Activated CD4-positive, alpha-beta memory T cell treated with anti-CD3 and anti-CD28 coated beads, Interleukin-2, amount 10 ng/mL, durations not matched to agents 7 days and 5 days (primary cell): ENCODE measurements at places on chromosomes 11 and 22. TPM values are rescaled to one million over a fixed set of nuclear protein-coding genes. Genes with fewer than 3 reads are reported as not detected.

SCGB1C1 gene
- not detected for total RNA-seq

POU2AF2 gene
- total RNA-seq = not detected

EHF gene
- not detected for total RNA-seq

PGA5 gene
- not detected for total RNA-seq

DNA sequence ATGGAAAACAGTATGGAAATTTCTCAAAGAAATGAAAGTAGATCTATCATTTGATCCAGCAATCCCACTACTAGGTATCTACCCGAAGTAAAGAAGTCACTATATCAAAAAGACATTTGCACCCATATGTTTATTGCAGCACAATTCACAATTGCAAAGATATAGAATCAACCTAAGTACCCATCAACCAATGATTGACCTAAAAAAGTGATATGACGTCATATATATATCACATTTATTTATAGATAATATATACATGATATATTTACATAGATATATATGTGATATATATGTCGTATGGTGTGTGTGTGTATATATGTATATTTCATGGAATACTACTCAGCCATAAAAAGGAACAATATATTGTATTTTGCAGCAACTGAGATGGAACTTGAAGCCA, 188.3 kb upstream of the ARHGAP42 start:
- DNase-seq = no peak
- H3K27me3 ChIP-seq = no peaks in the 10 kb centered on the region
- H3K27ac ChIP-seq = no peak overlapping the region

GRCh38 chr11:117520201-117520600, 192.5 kb downstream of the CEP164 start:
- H3K4me1 ChIP-seq = no peaks in the 10 kb centered on the region
- no peaks in the 10 kb centered on the region for H3K36me3 ChIP-seq
- H3K27me3 ChIP-seq = no peaks in the 10 kb centered on the region
- H3K4me3 ChIP-seq = no peak overlapping the region
- DNase-seq = no peak
- no peak overlapping the region for H3K27ac ChIP-seq

DNA sequence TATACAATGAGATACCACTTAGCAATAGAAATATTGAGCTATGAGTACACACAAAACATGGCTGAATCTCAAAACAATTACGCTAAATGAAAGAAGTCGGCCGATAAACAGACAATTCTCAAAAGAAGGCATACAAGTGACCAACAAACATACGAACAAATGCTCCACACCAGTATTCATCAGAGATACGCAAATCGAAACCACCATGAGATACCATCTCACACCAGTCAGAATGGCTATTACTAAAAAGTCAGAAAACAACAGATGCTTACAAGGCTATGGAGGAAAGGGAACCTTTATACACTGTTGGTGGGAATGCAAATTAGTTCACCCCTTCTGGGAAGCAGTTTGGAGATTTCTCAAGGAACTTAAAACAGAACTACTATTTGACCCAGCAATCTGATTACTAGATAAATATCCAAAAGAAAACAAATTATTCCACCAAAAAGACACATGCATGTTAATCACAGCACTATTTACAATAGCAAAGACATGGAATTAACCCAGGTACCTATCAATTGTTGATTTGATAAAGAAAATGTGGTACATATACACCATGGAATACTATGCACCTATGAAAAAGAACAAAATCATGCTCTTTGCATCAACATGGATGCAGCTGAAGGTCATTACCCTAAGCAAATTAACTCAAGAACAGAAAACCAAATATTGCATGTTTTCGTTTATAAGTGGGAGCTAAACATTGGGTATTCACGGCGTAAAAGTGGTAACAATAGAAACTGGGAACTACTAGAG, 90.9 kb upstream of the GRAMD1B start:
- peaks cover 4% of the 10 kb centered on the region for H3K4me1 ChIP-seq
- peaks cover 3% of the 10 kb centered on the region for H3K36me3 ChIP-seq
- DNase-seq = no peak
- H3K4me3 ChIP-seq = no peak overlapping the region
- no peak overlapping the region for H3K27ac ChIP-seq

- no peak overlapping the region for H3K4me3 ChIP-seq
- no peaks in the 10 kb centered on the region for H3K27me3 ChIP-seq
- H3K27ac ChIP-seq = no peak overlapping the region
Observed at GRCh38 chr22:37973271-37974170, 10.8 kb downstream of the SOX10 start.

DNA sequence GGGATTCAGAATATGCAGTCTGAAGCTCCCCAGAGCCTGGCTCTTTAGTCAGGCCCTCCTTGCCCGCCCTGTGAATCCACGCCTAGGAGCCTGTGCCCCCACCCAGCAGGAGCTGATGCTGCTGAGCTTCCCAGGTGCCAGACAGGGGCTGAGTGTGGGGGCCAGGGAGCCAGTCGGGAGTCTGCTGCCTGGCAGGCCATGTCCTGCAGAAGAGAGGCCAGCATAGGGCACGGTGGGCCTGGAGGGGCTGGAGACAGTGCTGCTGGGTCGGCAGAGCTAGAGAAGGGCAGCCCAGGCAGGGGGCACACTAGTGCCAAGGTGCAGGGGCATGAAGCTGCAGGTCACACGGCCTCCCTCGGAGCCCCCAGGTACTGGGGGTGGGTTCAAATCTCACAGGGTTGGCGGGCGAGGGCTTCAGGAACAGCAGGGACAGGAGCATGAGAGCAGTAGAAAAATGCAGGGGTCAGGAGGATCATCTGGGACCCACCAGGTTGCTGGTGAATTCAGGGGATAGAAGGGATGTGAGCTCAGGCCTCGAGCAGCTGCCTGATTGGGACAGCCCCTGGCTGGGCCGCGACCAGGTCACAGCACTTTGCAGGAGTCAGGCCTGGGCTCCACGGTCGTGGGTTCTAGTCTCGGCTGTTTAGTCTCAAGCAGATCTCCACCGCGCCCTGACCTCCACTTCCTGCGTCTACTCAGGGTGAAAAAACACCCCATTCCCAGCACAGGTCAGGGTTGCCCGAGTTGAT, 4.1 kb upstream of the SEPTIN5 start:
- no peaks in the 10 kb centered on the region for H3K36me3 ChIP-seq
- peaks cover 21% of the 10 kb centered on the region for H3K27me3 ChIP-seq
- no peak overlapping the region for H3K4me3 ChIP-seq
- no peak overlapping the region for H3K27ac ChIP-seq

DNA sequence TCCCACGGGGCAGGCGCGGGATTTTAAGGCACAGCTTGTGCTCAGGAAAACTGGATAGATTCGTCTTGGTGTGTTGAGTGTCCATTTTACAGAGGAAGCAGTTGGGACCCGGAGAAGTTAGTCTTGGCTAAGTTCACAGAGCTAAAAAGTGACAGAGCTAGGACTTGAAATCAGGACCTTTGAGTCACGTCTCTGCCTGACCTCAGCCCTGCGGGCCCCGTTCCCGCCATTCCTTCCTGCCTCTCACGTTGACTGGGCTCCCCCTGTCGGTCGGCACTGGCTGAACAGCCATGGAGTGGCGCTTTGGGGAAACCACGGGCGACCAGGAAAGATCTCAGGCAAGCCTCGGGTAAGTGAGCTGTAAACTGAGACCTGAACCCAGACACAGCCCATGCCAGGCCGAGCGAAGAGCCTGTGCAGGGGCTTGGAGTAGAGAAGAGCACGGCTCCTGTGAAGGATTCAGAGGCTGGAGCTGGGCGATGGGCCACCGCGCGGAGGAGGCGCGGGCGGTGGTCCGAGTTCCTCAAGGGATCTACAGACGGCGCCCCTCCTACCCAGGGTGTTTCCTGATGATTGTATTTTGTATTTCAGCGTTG, 54.1 kb downstream of the WNT11 start:
- no peak overlapping the region for H3K27ac ChIP-seq
- H3K4me3 ChIP-seq = peak overlapping the region; percentile 59
- H3K27me3 ChIP-seq = peaks cover 37% of the 10 kb centered on the region
- H3K36me3 ChIP-seq = no peaks in the 10 kb centered on the region

GRCh38 chr22:38751422-38752346, 4.1 kb downstream of the SUN2 start:
- H3K27ac ChIP-seq = peak overlapping the region; percentile 100
- peaks cover 81% of the 10 kb centered on the region for H3K36me3 ChIP-seq
- H3K27me3 ChIP-seq = no peaks in the 10 kb centered on the region
- peak; percentile 89 for DNase-seq
- H3K4me1 ChIP-seq = peaks cover 55% of the 10 kb centered on the region

GRCh38 chr11:95123556-95123955, 33.9 kb downstream of the ENDOD1 start:
- no peak overlapping the region for H3K27ac ChIP-seq
- peaks cover 8% of the 10 kb centered on the region for H3K4me1 ChIP-seq
- no peak for DNase-seq
- no peaks in the 10 kb centered on the region for H3K27me3 ChIP-seq

DNA sequence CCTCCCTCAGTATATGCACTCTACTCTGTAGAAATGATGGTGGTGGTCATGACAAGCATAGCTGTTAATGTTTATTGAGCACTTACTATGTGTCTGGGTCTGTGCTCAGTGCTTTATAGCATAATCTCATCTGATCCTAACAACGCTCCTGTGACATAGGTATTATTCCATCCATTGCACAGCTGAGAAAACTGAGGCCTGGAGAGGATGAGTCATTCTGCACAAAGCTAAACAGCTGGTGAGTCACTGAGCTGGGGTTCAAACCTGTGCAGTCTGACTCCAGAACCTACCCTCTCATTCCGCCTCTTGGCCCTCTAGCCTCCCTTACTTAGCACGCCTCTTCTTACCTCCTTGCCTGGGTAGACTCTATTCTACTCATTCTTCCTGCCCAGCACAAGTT, 41.7 kb downstream of the PRDM11 start:
- DNase-seq = no peak
- H3K4me1 ChIP-seq = no peaks in the 10 kb centered on the region
- no peak overlapping the region for H3K4me3 ChIP-seq
- no peaks in the 10 kb centered on the region for H3K36me3 ChIP-seq
- H3K27me3 ChIP-seq = no peaks in the 10 kb centered on the region
- H3K27ac ChIP-seq = no peak overlapping the region

- no peaks in the 10 kb centered on the region for H3K36me3 ChIP-seq
- H3K4me3 ChIP-seq = no peak overlapping the region
- no peaks in the 10 kb centered on the region for H3K4me1 ChIP-seq
Observed at GRCh38 chr11:44498089-44498871, 67.2 kb upstream of the CD82 start.

DNA sequence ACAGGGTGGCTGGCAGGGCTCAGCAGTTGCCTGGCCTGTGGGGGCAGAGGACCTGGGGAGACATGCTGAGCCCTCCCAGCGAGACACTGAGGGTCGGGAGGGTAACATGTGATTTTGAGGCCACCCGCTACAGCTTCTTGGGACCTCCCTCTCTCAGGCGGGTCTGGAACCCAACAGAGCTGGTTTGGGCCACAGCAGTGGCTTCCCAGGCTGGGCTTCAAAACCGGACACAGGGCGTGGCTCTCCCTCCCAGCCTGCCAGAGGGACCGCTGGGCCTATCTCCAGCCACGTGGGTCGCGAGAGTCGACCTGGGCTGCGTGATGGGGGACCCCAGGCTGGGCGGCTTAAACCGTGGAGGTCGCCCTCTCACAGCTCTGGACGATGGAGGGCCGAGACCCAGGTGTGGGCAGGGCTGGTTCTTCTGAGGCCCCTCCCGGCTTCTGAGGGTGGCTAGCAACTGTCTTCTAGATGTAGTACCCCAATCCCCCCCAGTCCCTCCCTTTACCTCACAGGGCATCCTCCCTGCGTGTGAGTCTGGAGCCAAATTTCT, 91.7 kb downstream of the KCNQ1 start:
- DNase-seq = no peak
- H3K27me3 ChIP-seq = no peaks in the 10 kb centered on the region
- H3K4me3 ChIP-seq = no peak overlapping the region
- no peaks in the 10 kb centered on the region for H3K36me3 ChIP-seq
- peaks cover 13% of the 10 kb centered on the region for H3K4me1 ChIP-seq
- H3K27ac ChIP-seq = no peak overlapping the region

GRCh38 chr11:68810164-68810563, 31.6 kb downstream of the CPT1A start:
- H3K4me3 ChIP-seq = no peak overlapping the region
- H3K27me3 ChIP-seq = no peaks in the 10 kb centered on the region
- DNase-seq = no peak
- no peaks in the 10 kb centered on the region for H3K4me1 ChIP-seq

DNA sequence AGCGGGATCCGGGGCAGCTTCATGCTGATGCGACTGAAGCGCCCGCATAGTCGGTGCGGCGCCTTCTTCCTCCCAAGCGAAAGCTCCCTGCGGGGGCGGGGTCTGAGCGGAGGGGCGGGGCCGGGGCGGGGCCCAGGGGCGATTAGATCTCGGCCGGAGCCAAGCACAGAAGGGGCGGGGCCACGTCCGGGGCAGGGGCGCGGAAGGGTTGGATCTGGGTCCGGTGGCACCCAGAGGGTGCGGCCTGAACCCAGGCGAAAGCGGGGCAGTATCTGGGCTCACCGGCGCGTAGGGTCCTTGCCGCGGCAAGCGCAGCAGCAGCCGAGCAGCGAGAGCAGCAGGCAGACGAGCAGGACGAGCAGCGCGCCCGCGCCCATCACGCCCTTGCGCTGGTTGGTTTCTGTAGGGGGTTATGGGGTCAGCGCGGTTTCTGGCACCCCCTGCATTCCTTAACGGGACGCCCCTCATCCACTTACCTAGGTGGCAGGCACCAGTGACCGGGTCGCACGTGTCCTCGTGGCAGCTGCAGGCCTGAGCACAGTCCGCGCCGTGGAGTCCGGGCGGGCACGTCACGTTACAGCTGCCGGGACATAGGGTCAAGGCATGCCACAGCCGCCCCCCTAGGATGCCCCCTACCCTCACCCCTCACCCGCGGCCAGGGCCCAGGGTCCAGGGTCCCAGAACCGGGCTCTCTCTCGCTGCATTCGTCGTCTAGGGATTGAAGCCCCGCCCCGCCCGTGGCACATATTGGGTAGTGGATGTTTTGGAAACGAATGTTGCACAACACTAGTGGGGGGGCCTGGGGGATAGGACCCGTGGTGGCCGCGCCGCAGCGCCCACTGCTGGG, 8.1 kb downstream of the SCARF2 start:
- peaks cover 62% of the 10 kb centered on the region for H3K27me3 ChIP-seq
- no peaks in the 10 kb centered on the region for H3K36me3 ChIP-seq
- peak overlapping the region; percentile 64 for H3K4me3 ChIP-seq
- H3K4me1 ChIP-seq = peaks cover 21% of the 10 kb centered on the region

GRCh38 chr11:13760115-13760514, 91.6 kb downstream of the FAR1 start:
- no peak for DNase-seq
- H3K4me1 ChIP-seq = no peaks in the 10 kb centered on the region
- no peaks in the 10 kb centered on the region for H3K36me3 ChIP-seq
- peaks cover 2% of the 10 kb centered on the region for H3K27me3 ChIP-seq

DNA sequence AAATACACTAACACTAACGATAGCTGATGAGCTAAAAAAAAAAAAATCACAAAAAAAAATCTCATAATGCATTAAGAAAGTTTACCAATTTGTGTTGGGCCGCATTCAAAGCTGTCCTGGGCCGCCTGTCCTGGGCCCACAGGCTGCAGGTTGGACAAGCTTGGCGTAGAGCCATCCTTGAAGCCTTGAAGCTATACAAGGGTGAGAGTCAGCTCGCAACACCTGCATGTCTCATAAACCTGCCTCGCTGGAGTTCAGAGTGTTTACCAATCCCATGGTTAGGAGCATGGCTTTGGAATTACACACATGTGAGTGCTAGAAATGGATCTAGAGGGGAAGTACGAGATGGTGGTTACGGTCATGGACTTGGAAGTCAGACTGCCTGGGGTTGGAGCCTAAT, 453.7 kb downstream of the INSC start:
- H3K27me3 ChIP-seq = no peaks in the 10 kb centered on the region
- no peak for DNase-seq
- no peak overlapping the region for H3K27ac ChIP-seq
- no peak overlapping the region for H3K4me3 ChIP-seq
- no peaks in the 10 kb centered on the region for H3K4me1 ChIP-seq

- H3K4me1 ChIP-seq = no peaks in the 10 kb centered on the region
- H3K27me3 ChIP-seq = no peaks in the 10 kb centered on the region
- no peaks in the 10 kb centered on the region for H3K36me3 ChIP-seq
- H3K27ac ChIP-seq = no peak overlapping the region
- H3K4me3 ChIP-seq = no peak overlapping the region
- DNase-seq = no peak
Observed at GRCh38 chr11:27153136-27153535, 112.5 kb downstream of the BBOX1 start.
